ENCODE measurements at places on chromosomes 2 and 18.

GRCh38 chr2:146916914-146917313 is 927.9 kb upstream of the ACVR2A start:
- DNase-seq, result no peak

DNA sequence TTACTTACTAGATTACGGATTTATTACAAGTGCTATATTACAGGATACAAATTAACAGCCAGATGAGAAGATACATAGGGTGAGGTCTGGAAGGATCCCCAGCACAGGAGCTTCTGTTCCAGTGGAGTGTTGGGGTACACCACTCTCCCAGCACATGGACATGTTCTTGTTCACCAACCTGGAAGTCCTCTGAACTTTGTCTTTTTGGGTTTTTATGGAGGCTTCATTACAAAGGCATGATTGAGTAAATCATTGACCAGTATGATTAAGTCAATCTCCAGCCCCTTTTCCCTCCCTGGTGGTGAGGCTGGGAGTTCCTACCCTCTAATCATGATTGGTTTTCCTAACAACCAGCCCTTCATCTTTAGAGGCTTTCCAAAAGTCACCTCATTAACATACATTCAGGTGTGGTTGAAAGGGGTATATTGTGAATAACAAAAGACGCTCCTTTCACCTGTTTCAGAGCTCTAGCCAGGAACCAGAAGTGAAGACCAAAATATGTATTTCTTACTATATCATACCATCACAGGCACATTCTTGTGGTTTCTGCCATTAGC is 38.3 kb downstream of the APLF start:
- no peak for DNase-seq

DNA sequence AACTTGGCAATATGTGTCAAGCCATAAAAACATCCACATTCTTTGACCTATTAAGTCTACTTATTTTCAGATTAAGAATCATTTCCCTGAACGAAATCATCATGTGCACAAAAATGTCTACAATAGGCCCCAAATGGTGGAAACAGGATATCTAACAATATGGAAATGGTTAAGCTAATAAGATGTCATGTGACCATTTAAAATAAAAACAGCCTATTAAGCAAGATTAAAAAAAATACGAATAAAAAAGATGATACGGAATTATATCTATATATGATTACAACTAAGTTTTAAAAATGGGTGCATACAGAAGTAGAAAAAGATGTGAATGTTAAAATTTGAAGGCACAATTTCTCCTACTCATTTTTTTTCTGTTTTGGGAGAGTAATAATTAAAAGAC is 118.6 kb upstream of the ACVR1C start:
- no peak for DNase-seq

GRCh38 chr2:138078153-138078552 is 113.9 kb downstream of the HNMT start:
- no peak for DNase-seq

- DNase-seq, result no peak
Measured at GRCh38 chr2:134365356-134365755, 111.5 kb downstream of the MGAT5 start.

GRCh38 chr2:69067026-69067630 is 54.1 kb downstream of the ANTXR1 start:
- no peak for DNase-seq

- no peak for DNase-seq
Measured at GRCh38 chr2:10303181-10303693, 533 bp downstream of the HPCAL1 start.

DNA sequence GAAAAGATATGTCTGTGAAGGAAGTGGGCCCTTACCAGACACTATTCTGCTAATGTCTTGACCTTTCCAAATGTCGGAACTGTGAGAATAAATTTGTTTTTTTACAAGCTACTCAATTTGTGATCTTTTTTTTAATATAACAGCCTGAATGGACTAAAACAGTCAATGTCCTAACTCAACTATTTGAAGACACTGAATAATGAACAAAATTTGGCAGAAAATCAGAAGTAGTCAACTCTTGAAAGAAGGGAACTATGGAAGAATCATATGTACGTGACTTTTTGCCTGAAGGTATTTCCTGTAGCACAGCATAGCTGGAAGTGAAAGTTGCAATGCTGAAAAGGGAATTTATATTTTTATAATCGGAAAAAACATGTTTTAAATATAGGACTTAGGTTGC is 351.8 kb upstream of the TFPI start:
- DNase-seq, result no peak

DNA sequence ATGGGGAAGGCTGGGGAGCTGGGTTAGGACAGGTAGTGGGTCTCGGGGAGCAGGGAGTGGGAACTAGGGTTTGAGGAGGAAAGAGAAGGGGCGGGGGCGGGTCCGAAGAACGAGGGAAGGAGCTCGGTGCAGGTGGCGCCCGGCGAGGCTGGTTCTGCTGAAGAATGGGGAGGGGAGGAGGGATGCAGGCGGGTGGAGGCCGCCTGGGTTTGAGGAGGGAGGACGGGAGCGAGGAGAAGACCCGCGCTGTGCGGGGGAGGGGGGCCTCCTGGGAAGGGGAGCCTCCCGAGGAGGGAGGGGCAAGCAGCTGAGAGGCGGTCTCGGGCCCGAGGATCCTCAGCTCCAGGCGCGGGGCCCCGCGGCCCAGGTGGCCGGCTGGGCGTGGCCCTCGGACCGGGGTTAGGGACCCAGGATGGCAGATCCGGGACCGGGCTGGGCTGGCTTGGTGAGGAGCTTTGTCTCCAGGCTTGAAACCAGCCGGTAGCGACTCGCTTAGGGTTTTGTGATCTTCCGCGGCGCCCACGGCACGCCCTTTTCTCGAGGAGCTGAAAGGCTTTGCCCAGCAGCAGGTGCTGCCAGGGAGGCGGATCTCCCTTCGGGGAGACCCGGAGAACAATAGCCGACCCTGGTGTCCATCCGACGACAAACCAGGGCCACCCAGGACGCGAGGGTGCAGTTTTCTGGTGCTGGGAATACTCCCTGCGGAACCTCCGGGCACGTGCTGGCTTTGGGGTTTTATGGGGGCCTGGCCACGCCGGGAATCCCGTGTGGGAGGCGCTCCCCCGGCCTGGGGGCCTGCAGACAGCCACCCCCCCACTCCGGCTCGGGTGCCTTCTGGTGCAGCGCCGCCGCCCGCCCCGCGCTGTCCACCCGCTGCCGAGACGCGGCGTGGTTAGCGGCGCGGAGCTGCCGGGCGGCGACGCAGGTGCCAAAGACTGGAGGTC is 1.4 kb downstream of the DPYSL5 start:
- no peak for DNase-seq

DNA sequence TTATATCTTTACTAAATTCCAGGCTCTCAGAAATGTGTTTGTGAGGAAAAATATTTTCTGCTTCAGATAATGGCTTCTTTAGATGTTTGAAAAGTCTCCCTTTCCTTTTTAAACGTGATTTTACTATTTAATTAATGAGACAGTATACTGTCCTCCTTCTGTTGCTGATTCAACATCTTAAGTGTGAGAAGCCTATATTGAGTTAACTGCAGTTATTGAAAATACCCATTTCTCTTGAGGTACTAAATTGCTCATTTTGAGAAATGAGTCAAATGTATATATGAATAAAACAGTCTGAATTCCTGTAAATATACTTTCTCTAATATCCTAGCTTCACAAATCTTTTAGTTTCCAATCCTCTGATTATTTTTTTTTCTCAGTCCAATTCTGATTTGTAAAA is 470.2 kb downstream of the PTPRM start:
- no peak for DNase-seq

- no peak for DNase-seq
Measured at GRCh38 chr18:26482569-26482968, 65.8 kb downstream of the KCTD1 start.

- DNase-seq, result peak; percentile 54
Measured at GRCh38 chr18:62982600-62983251, 267.4 kb downstream of the PHLPP1 start.

Measured in left cardiac atrium (tissue), 4 donors.